Kidney (tissue), 22 donors: ENCODE measurements at places on chromosomes 5 and 9.

GRCh38 chr5:88404405-88404804 is 135.8 kb upstream of the TMEM161B start:
- H3K36me3 ChIP-seq, result no peaks in the 10 kb centered on the region
- no peak overlapping the region for H3K27ac ChIP-seq
- H3K27me3 ChIP-seq, result no peaks in the 10 kb centered on the region

DNA sequence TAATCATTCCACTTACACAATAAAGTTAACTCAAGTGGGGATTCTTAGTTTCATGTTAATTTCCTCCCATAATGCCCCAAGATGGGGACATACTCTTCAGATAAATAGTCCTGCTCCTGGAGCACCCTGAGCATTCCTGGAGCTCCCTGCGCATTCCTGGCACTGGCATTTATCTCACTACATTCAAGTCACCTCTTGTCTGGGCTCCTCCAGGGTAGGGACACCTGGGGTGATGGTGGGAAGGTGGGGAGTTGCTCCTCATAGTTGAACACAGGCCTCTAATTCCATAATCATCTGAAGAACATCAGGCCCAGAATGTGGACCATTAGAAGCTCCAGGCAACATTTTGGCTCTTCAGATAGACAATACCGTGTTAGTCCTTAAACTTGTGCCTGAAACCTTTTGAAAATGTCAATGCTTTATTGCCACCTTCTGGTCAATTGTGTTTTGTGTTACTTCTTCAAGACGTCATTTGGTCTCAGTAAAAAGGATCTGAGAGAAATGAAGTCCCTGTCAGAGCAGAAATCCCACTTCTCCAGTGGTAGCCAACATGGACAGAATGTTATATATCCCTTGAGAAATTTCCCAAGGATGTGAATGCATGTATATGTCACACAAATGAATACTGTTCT is 14.2 kb upstream of the AGGF1 start:
- H3K36me3 ChIP-seq, result no peaks in the 10 kb centered on the region
- no peak overlapping the region for H3K4me3 ChIP-seq
- DNase-seq, result no peak

GRCh38 chr5:54178991-54179390 is 131.4 kb downstream of the ARL15 start:
- no peaks in the 10 kb centered on the region for H3K36me3 ChIP-seq
- no peaks in the 10 kb centered on the region for H3K4me1 ChIP-seq
- no peaks in the 10 kb centered on the region for H3K27me3 ChIP-seq
- H3K27ac ChIP-seq, result no peak overlapping the region

DNA sequence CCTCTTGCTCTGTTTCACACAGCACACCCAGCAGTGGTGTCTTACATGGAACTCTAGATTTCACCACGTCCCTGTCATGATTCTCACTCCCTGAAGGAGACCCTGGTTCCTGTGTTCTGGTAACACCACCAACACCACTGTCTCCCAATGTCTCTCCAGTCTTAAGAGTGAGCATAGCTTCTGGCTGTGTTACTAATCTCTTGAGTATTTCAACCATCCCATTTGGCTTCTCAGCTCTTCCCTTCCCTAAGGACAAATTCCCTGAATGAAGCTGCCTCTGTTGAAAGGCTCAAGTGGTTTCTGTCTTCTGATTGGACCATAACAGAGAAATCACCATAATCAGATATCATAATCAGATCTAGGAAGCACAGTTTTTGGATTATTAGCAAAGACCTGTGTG is 311.8 kb downstream of the DNAH5 start:
- no peak for DNase-seq
- no peaks in the 10 kb centered on the region for H3K4me1 ChIP-seq
- H3K27ac ChIP-seq, result no peak overlapping the region
- no peak overlapping the region for H3K4me3 ChIP-seq
- H3K36me3 ChIP-seq, result no peaks in the 10 kb centered on the region

DNA sequence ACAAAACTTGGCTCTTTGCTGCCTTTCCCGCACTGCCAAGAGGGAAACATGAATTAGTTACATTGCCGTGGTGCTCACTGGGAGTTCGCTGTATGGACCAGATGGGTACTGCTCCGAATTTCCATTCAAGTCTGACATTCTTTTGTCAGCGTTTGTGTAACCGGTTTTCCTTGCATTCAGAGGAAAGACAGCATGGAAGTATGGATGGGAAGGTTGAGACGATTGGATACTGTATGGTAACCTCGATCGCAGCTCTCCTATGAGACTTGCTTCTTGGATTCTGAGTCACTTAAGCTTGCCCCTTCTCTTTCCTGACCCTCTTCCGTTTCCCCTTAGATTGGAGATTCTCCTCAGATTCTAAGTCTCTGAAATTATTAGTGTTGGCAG is 625 bp upstream of the UBLCP1 start:
- H3K4me3 ChIP-seq, result peak overlapping the region; percentile 90
- H3K4me1 ChIP-seq, result no peaks in the 10 kb centered on the region
- H3K36me3 ChIP-seq, result no peaks in the 10 kb centered on the region

DNA sequence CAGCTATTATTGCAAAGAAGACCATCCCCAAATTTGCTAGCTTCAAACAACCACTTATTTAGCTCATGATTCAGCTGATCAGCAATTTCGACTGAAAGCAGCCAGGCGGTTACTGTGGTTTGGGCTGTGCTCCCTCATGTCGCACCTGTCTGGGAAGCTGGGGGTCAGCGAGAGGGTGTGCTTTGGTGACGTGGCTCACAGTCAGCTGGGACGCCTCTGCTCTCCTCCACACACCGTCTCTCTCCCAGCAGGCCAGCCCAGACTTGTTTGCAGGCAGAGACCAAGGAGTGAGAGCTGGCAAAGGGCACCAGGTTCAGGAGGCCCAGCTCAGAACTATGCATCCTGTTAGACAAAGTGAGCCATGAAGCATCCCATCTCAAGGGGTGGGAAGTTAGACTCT is 140.9 kb downstream of the SYK start:
- no peaks in the 10 kb centered on the region for H3K4me1 ChIP-seq
- DNase-seq, result peak; percentile 56
- H3K4me3 ChIP-seq, result no peak overlapping the region
- H3K36me3 ChIP-seq, result no peaks in the 10 kb centered on the region

GRCh38 chr5:16855485-16855884 is 80.6 kb downstream of the MYO10 start:
- H3K4me1 ChIP-seq, result peaks cover 5% of the 10 kb centered on the region
- H3K27ac ChIP-seq, result no peak overlapping the region
- no peak overlapping the region for H3K4me3 ChIP-seq
- no peaks in the 10 kb centered on the region for H3K36me3 ChIP-seq
- DNase-seq, result no peak

GRCh38 chr5:178293400-178293799 is 60.8 kb upstream of the PHYKPL start:
- DNase-seq, result peak; percentile 18
- no peaks in the 10 kb centered on the region for H3K27me3 ChIP-seq
- H3K4me1 ChIP-seq, result peaks cover 8% of the 10 kb centered on the region
- no peak overlapping the region for H3K27ac ChIP-seq

- no peaks in the 10 kb centered on the region for H3K27me3 ChIP-seq
- DNase-seq, result no peak
- no peaks in the 10 kb centered on the region for H3K4me1 ChIP-seq
- H3K27ac ChIP-seq, result no peak overlapping the region
- H3K4me3 ChIP-seq, result no peak overlapping the region
These were observed 46.3 kb upstream of the CNTLN start for GRCh38 chr9:17088566-17088965.

- no peaks in the 10 kb centered on the region for H3K4me1 ChIP-seq
- no peak overlapping the region for H3K4me3 ChIP-seq
- no peak overlapping the region for H3K27ac ChIP-seq
- no peaks in the 10 kb centered on the region for H3K36me3 ChIP-seq
- peak; percentile 7 for DNase-seq
- no peaks in the 10 kb centered on the region for H3K27me3 ChIP-seq
These were observed 144.7 kb upstream of the SHB start for GRCh38 chr9:38213631-38214299.

DNA sequence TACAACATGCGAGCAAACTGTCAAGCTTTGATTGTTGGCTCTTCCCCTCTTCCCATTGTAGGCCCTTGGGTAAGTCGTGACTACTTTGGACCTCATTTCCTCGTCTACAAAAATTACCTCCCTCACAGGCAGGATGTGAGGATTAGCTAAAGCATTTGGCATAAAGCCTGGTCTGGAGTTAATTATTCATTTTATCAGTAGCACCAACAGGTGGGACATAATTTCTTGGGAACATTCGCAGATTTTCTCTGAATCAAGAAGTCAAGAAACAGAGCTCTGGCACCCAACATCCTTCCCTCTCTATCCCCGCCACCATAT is 39.9 kb upstream of the SEMA6A start:
- no peak overlapping the region for H3K27ac ChIP-seq
- H3K36me3 ChIP-seq, result no peaks in the 10 kb centered on the region
- no peak overlapping the region for H3K4me3 ChIP-seq
- H3K27me3 ChIP-seq, result no peaks in the 10 kb centered on the region
- no peak for DNase-seq
- H3K4me1 ChIP-seq, result no peaks in the 10 kb centered on the region

GRCh38 chr5:40623480-40624420 is 56.0 kb upstream of the PTGER4 start:
- H3K27ac ChIP-seq, result no peak overlapping the region
- H3K4me3 ChIP-seq, result no peak overlapping the region
- H3K27me3 ChIP-seq, result no peaks in the 10 kb centered on the region
- DNase-seq, result no peak
- H3K36me3 ChIP-seq, result no peaks in the 10 kb centered on the region

DNA sequence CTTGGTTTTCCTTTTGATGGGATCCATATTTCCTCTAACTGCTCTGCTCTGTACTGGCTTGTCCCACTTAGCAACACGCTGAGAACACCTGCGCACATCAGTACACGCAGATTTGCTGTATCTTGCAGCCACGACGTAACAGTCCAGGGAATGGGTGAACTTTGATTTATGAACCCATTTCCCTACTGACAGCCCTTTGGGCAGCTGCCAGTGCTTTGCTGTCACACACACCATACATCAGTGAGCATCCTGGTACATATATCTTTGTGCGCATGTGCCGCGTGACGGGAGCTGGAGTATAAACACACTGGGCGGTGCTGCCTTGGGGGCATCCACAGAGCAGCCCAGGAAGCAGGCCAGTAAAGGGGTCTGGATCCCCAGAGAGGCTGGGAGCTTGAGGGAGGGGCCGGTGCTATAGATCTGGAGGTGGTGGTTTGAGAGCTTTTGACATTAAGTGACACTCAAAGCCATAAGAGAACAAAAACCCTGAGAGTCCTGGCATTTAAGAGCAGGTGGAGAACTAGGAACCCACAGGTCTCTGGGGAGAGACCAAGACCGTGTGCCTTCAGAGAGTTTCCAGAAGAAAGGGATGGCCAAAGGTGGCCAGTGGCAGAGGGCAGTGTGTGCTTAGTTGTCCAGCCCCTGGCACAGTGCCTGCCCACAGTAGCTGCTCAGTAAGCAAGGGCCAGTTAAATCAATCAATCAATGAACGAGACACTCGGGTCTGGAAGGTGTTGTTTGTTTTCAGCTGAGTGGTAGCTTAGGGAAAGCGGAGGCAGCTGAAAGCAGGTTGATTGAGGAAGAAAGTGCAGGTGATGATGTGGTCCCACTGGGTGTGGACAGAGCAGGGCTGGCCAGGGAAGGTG is 53.7 kb downstream of the LMX1B start:
- no peak overlapping the region for H3K4me3 ChIP-seq
- no peak overlapping the region for H3K27ac ChIP-seq
- no peaks in the 10 kb centered on the region for H3K36me3 ChIP-seq
- peaks cover 3% of the 10 kb centered on the region for H3K27me3 ChIP-seq

- no peaks in the 10 kb centered on the region for H3K4me1 ChIP-seq
- H3K36me3 ChIP-seq, result no peaks in the 10 kb centered on the region
- no peak for DNase-seq
- no peak overlapping the region for H3K4me3 ChIP-seq
- H3K27me3 ChIP-seq, result no peaks in the 10 kb centered on the region
These were observed 56.9 kb downstream of the HOMER1 start for GRCh38 chr5:79456890-79457583.

GRCh38 chr9:97940233-97940632 is 2.3 kb upstream of the HEMGN start:
- H3K27ac ChIP-seq, result no peak overlapping the region
- H3K36me3 ChIP-seq, result no peaks in the 10 kb centered on the region
- H3K4me1 ChIP-seq, result no peaks in the 10 kb centered on the region
- no peak for DNase-seq

DNA sequence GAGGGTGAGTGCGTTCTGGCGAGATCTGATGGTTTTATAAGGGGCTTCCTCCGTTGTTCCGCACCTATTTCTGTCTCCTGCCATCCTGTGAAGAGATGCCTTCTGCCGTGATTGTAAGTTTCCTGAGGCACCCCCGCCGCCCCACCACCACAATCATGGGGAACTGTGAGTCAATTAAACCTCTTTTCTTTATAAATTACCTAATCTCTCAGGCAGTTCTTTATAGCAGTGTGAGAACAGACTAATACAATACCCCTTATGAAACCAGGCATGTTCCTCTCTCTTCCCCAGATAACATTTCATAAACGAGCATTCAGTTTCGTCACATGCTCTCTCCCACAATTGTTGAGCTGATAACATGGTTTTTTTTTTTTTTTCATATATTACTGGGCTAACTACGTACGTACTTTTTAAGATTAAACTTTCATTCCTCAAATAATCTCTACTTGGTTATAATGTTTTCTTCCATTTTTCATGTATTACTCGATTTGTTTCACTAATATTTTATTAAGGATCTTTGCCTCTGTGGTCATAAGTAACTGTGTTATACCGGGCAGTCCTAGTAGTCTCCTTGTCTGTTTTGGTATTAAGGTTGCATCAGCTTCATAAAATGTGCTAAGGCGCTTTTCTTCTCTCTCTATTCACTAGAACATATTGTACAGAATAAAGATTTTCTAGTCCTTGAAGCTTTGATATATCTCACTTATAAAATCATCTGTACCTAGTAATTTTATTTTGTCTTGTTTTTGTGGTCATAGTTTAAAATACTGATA is 64.9 kb upstream of the MVB12B start:
- no peaks in the 10 kb centered on the region for H3K4me1 ChIP-seq
- no peaks in the 10 kb centered on the region for H3K36me3 ChIP-seq
- no peak overlapping the region for H3K4me3 ChIP-seq
- H3K27ac ChIP-seq, result no peak overlapping the region
- H3K27me3 ChIP-seq, result no peaks in the 10 kb centered on the region
- no peak for DNase-seq

DNA sequence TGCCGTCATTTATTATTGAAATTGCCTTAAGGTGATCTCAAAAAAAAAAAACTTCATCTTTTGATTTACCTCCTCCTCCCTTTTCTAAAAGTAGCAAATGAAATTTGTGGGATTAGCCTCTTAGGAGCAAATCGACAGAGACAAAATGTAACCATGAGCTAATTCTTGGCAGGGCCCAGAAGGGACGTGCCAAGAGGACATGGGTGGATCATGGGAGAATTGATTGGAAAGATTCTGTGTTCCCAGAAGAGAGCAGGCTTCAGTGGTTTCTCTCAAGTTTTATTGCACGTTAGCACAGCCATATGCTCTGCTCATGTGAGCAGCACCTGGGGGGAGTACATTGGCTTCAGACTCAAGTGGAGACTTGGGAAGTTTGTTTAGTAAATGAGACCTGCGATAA is 394.6 kb downstream of the ELAVL2 start:
- H3K27ac ChIP-seq, result no peak overlapping the region
- no peak for DNase-seq
- no peaks in the 10 kb centered on the region for H3K36me3 ChIP-seq
- H3K4me3 ChIP-seq, result no peak overlapping the region
- H3K4me1 ChIP-seq, result no peaks in the 10 kb centered on the region
- no peaks in the 10 kb centered on the region for H3K27me3 ChIP-seq

GRCh38 chr9:6855860-6856259 is 98.1 kb downstream of the KDM4C start:
- no peak overlapping the region for H3K4me3 ChIP-seq
- DNase-seq, result no peak
- no peak overlapping the region for H3K27ac ChIP-seq
- no peaks in the 10 kb centered on the region for H3K4me1 ChIP-seq

- no peak for DNase-seq
- H3K27me3 ChIP-seq, result no peaks in the 10 kb centered on the region
- H3K4me3 ChIP-seq, result no peak overlapping the region
- no peak overlapping the region for H3K27ac ChIP-seq
- H3K4me1 ChIP-seq, result peaks cover 2% of the 10 kb centered on the region
These were observed 11.1 kb upstream of the CAST start for GRCh38 chr5:96651047-96651446.
